T-helper 9 cell (primary cell): ENCODE measurements at places on chromosomes 1 and 21.

GRCh38 chr1:228989992-228990827, 254.9 kb downstream of the RHOU start:
- no peak for DNase-seq

DNA sequence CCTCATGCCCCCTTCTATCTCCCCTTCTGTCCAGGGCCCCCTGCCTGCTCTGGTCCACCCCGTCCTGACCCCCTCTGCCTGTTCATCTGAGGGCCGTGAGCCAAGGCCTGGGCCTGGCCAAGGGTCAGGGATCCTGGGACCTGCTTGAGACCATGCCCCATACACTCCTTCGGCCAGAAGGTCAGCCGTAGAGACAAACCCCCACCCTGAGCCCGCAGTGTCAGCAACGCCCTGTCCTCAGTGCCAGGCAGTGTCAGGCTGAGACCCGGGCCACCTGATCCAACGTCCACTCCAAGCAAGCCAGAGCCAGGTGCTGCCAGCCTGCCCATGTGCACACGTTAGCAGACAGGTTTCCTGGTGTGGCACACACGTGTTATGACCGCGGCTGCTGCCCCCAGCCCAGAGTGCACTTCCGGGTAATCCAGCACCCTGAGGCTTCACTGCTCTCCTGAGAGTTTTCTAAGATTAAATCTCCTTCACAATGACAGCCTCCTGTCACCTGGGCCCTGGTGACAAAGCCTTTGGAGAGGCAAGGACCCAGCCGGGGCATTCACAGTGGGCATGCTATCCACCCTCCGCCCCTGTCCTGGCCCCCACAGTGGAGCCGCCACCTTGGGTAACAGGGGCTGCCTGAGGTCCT, 10.1 kb upstream of the SAMD11 start:
- no peak for DNase-seq

- DNase-seq: no peak
Observed at GRCh38 chr1:160911925-160912324, 26.9 kb upstream of the ITLN1 start.

- no peak for DNase-seq
Observed at GRCh38 chr1:202104073-202104472, 18.6 kb upstream of the GPR37L1 start.

GRCh38 chr1:23953020-23953419, 6.6 kb upstream of the PNRC2 start:
- no peak for DNase-seq

GRCh38 chr1:217660353-217661062, 29.4 kb downstream of the SPATA17 start:
- DNase-seq: no peak

DNA sequence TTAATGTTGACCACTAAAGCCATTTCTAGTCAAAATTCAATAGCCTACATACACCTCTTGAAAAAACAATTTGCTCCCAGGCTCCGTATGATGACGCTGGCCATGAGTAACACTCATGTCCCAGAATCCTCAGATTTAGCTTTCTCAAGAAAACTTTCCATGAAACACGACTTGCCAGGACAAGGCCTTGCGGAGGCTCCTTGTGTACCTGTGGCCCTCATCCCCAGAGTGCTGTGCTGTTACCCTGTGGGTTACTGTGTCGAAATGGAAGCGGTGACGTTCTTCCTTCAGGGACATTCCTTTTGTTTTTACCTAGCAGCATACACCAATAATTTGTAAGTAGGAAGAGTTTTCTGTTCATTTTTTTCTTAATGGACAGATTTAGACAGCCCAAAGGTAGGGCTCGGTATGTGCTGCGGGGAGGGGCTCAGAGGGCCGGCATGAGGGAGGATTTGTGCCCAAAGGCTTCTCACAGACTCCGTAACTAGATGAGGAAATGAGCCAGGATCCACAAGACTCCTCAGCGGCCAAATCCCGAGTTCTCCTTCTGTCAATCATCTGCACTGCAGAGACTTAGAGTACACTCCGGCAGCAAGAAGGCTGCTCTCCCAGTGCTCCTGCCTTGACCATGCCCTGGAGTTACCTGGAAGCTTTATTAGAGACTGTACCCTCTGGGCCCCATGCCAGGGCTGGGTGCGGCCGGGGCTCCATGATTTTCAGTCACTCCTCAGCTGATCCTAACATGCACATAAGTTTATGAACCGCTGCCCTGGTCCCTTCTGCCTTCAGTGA, 17.8 kb downstream of the GNG12 start:
- no peak for DNase-seq
